ENCODE measurements at places on chromosomes 1 and 21.

DNA sequence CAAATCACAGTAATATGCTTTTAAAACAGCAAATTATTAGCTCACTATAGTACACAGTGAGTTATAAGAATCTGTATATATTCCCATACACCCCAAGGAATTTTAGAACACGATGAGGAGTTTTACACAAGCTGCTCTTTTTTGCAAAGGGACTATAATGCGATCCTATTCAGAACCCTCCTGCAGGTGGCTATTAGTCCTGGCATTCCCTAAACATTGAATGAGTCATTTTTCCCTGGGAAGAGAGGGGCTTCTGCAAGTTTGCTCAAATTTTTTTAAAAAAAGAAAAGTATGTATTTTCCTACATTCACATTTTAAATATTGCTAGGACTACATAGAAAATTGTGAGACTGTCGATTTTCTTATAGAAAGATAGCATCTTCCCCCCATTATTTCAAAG is 106.3 kb downstream of the COL11A1 start:
- DNase-seq, result no peak

DNA sequence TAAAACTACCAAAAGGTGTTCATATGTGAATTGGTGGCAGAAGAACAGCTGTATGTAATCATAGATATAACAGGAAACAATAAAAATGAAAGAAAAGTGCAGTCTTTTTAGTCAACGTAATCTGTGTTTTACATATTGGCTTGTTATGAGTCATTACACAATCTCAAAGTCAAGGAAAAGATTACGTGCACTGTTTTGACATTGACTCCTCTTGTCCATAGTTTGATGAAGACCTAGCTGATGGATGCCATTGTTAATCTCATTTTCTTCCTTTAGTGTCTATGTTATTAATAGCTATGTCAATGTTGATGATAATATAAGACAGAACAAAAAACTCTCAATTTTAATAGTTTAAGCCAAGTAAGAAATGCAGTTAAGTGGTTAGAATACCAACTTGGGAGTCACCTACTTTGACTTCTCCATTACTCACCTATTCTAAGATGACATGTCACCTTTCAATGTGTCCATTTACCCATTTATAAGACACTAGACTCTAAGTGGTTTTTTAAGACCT is 84.5 kb upstream of the SAMSN1 start:
- no peak for DNase-seq

GRCh38 chr1:23581219-23581618 is 21.9 kb upstream of the ID3 start:
- DNase-seq, result no peak

DNA sequence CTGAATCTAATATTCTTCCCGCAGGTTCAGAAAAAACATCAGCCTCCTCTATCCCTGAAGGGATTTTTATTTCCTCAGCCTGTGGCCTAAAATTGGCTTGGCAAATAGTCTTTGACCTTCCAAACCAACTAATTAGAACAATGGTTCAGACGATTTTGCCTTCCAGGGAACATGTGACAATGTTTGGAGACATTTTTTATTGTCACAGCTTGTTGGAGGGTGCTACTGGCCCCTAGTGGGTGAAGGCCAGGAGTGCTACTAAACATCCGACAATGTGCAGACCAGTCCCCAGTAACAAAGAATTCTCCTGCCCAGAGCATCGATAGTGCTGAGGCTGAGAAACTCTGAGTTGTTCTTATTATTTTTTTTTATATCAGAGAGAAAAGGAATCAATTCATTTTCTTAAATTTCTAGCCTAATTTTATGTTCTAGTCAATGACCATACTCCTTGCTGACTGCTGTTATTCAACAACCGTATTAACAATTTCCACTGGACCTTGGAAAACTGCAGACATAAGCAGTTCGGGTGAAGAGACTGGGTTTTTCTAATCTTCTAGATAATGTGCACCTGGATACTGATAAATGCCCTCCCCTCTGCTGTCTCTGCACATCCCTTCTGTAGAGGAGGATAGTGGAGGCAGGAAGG is 280.7 kb downstream of the LMX1A start:
- DNase-seq, result no peak

DNA sequence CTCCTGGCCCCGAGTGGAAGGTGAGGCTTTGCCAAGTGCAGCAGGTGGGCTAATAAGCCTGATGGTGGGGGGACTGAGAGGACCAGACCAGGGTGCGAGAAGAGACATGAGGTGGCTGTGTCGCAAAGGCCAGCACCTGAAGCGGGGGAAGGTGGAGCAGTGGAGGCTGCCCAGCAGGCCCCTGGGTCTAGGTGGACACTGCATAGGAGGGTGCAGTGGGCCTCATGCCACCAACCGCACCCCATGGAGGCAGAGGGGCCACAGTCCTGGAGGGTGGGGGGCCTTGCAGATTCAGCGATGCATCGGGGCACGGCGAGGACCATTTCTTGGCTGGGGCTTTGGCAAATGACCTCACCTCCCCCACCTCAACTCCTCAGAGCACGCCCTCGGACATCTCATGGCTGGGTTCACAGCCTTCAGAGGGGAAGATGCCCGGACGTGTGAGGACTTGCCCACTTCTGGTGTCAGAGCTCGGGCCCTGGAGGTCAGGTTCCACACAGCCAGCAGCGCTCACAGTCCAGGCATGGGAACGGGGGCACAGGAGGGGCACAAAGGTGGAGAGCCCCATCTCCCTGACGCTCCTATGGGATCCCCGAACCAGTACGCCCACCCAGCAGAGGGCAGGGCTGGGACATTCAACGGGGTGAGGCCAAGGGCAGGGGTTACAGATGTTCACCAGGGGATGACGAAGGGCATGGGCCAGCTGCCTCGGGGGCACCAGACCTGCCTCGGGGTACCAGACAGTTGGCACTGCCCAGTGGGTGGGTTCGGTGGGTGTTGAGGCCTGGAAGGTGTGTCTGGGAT is 35.4 kb downstream of the UBE2G2 start:
- DNase-seq, result no peak

DNA sequence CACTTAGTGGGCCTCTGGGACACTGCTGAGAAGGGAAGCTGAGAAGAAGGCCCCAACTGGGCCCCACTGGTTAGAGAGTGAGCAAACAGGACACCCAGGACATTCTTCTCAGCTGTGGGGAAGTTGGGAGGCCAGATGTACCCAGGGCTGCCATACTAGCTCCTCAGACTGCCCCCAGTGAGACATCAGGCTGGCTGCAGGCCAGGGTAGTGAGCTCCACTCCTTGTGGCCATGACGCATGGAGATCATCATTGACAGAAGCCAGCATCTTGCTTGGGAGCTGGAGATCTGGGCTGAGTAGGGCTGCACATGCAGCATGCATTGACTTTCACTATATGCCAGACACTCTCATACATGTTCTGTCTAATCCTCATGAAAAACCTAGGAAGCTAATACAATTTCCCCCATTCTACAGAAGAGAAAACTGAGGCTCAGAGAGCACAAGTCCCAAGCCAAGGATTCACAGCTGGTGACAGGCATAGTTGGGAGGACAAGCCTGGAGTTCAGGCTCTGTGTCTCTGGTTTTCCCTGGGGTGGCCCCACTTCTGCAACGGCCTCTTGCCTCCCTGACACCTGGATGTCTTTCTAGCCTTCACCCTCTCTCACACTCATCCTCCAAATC is 24.1 kb upstream of the MYCL start:
- no peak for DNase-seq

DNA sequence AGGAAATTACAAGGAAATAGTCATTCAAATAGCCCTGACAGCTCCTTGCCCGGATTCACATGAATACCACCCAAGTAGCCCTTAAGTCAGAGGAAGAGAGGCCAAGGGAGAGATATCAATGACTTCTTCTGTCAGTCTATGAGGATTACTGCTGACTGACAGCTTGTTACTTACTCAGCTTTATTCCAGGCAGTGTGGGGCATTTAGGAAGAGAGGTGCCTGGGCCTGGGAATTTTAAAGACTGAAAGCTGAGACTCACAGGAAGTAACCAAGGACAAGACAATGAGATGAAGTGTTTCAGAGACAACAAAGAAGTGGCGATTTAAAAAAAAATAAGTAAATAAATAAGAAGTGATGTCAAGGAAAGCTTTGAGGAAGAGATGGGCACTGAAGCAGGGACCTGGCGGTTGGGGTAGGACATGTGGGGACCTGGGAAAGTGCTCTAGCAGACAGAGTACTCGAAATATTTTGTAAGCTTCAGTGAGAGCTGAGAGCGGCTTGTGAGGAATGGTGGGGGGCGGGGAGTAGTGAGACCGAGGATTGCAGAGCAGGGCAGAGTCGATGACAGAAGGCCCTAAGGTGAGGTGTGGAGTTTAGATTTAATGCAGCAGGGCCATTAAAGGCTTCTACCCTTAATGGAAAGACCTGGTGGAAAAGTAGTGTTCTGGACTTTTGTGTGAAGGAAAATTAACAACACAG is 58.9 kb downstream of the ST3GAL3 start:
- no peak for DNase-seq

GRCh38 chr21:35070436-35070835 is 21.3 kb upstream of the RUNX1 start:
- DNase-seq, result no peak

DNA sequence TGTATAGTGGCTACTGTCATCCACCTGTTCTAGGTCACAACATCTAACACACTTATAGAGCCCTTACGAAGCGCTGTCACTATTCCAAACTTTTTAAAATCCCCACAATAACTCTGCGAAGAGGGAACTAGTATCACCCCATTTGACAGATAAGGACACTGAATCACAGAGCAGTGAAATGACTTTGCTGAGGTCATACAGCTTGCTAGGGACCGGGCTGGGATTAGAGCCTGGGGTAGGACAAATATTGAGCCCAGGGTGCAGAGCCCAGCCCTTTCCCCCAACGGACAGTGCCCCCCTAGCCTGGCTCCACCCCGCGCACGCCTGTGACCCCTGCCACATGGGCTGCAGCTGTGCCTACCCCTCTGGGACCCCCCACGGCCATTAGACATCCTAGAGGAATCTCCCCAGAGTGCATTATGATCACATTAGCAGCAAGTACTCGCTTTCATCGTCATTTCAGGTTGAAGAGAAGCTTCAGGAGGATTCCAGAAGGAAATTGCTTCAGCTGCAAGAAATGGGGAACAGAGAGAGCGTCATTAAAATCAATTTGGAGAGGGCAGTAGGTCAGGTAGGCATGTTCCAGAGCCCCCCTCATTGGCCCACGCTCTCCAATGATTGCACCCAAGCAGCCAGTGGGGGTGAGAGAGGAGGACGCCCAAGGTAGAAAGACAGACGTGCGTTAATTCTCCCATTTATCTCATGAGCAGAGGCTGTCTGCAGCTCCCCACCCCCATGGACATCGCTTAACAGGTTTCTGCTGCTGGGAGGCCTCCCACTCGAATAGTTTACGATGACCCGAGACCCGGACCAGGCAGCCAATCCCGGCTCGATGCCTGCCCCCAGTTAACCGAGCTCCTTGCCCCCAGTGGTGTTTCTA is 77.2 kb downstream of the FHAD1 start:
- no peak for DNase-seq

GRCh38 chr1:111599781-111600693 is 19.6 kb upstream of the RAP1A start:
- no peak for DNase-seq

GRCh38 chr1:28613175-28613574 is 21.1 kb downstream of the RAB42 start:
- no peak for DNase-seq

DNA sequence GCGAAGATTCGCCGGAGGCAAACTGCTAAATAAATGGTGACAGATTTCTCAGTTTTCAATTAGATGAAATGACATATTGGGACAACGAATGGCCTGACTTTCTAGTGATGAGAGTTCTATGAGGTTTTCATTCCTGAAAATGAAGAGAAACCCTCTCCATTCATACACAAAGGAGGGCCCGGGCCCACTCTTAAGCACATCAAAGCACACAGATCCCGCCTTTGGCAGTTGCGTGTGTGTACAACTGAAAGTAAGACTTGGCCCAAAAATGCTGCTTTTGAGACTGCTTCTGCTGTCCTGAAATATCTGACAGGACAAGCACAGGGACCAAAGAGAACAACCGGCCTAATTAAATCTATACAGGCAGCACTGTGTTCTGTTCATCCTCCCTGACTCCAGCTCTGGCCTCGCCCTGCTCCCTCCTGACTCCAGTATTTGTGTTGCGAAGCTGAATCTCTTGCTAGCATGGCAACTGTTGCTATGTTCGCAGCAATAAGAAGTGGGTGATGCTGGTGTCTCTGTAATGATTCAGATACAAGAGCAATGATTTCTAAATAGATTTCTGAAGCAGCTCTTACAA is 7.4 kb downstream of the LRRC53 start:
- no peak for DNase-seq

DNA sequence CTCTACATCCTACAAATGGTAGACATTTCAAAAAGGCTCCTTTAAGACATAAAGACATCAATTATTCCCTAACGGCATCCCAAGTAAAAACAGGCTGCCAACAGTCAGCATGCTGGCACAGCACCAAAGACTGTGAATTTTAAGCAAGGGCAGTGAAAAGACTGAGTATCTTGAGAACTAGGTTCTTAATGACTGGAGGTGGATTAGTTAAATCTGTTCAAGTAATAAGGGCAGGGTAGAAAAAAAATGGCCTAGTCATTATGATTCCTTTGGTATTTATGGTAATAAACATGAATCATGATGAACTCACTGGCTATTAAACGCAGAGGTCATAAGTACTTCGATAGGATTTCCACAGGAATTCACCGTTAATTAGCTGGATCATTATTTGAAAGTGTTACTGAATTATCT is 75.2 kb downstream of the KIFAP3 start:
- DNase-seq, result no peak

- no peak for DNase-seq
Observed at GRCh38 chr1:226882631-226883409, 12.4 kb downstream of the PSEN2 start.

DNA sequence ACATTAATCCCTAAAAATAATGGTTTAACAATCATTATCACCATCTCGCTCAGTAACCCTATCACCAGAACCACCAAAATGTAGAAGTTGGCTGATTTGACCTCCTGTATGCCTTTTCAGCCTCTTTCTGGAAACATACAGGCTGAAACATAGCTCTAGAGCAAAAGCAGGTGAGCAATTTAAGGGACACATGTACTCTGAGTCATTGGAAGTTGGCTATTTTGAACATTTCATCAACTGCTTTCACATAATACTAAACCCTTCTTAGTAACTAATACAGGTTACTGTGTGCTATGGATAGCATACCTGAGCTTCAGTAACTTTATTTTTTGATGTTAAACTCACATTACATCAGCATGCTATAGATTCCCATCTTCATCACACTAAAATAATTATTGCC is 19.8 kb upstream of the DDAH1 start:
- no peak for DNase-seq

- DNase-seq, result no peak
Observed at GRCh38 chr1:248834343-248834940, 3.6 kb upstream of the ZNF672 start.
